SK-N-MC (cell line): ENCODE measurements at places on chromosomes 12 and 14.

DNA sequence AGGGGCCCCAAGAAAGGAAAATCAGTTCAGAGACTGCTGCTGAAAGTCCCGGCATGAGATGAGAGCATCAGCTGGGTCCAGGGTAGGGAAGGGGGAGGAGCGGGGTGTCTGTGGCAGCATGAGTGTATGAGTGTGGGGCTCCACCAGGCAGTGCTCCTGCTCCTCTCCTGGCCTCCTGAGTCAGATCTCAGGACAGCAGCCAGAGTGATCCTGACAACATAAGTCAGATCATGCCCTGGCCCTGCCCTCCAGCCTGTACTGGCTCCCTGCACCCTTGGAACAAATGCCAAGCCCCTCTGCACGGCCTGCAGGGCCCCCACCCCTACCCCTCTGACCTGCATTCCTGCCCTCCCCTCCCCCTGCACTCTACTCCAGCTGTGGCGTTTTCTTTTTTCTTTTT is 24.2 kb upstream of the LRP1-AS start:
- DNase-seq = no peak

DNA sequence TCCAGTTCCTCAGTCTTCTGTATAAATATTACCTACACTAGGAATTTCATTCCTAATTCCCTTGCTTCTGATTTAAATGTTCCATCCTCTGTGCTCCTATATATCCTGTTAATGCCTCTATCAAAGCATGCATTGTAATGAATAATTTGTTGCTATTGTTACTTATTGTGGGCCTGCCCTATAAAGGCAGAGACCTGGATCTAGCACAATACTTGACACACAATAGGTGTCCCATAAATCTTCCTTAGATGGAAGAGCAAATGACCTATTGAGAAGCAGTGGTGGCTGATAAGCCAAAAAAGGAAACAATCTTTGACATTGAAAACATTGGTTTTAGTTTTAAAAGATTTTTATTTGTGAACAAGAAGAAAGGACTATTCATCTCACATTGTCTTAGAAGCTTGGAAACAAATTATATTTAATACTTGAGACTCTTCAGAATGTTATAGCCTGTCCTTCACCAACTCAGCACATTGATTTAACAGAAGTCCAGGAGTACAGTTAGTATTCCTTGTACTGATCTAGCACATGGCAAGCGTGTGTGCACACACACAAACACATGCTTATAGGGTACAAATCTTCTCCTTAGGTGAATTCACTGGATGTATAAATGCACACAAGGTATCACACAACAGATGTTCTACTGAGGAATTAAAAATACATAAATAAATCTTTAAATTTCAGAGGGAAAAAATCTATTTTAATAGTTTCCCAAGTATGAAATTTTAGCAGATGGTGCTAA is 135.9 kb downstream of the DUSP6 start:
- no peak for DNase-seq

DNA sequence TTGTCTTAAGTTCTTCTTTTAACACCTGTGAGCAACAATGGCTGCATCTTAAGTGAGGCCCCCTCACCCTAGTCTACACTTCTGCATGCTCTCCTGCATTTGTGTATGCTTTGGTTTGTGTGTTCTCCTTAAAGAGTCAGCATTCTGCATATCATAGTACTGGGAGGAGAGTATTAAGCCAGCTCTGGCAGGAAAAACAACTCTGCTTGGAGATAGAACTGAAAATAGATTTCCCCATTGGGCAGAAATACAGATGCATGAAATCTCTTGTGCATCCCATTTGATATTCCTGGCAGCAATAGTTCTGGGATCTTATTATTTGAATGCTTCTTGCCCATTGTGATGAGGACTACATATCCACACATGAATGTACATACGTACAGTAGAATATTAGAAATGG is 70.6 kb upstream of the PRICKLE1 start:
- DNase-seq = no peak

DNA sequence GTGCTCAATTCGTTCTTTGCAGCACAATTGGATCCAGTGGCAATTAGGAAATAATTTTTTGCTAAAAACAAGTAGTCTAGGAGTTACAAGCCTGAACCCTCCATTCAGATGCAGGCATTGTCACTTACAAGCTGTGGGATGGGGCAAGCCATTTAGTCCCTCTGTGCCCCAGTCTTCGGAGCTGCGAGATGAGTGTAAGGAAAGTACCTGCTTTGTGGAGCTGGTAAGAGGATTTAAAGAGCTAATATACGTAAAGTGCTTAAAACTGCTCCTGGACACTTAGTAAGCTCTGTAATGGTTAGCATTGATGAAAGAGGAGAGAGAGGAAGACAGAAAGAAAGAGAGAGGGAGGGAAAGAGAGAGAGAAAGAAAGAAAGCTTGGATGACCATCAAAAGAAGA is 112.5 kb downstream of the LGMN start:
- no peak for DNase-seq

GRCh38 chr14:62118461-62118860 is 356.2 kb downstream of the SNAPC1 start:
- DNase-seq = no peak

- no peak for DNase-seq
Observed at GRCh38 chr14:55912344-55912743, 205.9 kb upstream of the PELI2 start.

DNA sequence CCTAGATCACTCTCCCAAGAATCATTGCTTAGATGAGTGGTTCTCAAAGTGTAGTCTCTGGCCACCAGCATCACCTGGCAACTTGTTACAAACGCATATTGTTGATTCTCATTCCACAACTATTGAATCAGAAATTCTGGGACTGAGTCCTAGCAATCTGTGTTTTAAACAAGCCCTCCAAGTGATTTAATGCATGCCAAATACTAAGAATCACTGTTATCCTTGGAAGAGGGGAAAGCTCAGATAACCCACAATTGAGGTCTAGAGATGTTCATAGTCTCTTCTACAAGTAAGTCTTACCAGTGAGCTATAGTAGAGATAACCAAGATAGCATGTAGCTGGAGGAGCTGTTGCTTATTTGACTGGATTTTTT is 666.6 kb downstream of the DIO2 start:
- DNase-seq = no peak

- no peak for DNase-seq
Observed at GRCh38 chr12:105892362-105892910, 246.3 kb downstream of the NUAK1 start.

DNA sequence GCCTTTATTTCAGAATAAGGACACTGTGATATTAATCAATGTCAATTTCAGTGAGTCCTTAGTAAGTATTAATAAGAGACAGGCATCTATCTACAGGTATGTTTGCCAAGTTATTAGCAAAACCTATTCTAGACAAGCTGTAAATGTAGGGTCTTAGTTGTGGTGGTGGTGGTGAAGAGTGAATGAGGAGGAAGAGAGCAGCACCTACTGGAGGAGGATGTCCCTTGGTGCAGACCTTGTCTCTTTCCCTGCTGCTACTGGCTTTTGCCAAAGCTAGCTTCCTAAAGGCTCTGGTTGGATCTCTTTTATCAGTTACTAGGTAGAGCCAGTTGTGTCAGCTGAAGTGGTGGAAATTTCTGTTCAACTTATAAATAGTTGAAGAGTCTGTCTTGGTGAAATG is 304.8 kb upstream of the ATP2B1 start:
- no peak for DNase-seq

GRCh38 chr14:105413544-105413886 is 6.1 kb upstream of the MTA1 start:
- DNase-seq = no peak

GRCh38 chr12:124677552-124678356 is 110.3 kb upstream of the NCOR2 start:
- no peak for DNase-seq

DNA sequence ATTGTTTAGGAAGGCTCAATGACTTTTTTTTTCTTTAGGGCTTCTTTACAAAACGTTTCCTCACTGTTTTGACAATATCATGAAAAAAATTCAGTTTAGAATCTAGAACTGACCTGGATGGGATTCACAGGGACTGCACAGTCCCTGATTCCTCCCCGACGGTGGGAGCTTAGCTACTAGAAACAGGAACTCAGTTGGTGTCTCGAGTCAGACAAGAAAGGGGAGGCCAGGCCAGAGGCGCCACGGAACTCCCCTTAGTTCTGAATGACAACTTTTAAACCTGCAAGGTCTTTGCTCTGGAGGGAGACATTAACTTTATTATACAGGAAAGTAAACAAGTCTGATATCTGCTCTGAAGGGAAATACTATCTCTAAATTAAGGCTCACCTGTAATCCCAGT is 45.4 kb upstream of the SRP54 start:
- no peak for DNase-seq

- no peak for DNase-seq
Observed at GRCh38 chr12:15787778-15788177, 1.4 kb downstream of the EPS8 start.

DNA sequence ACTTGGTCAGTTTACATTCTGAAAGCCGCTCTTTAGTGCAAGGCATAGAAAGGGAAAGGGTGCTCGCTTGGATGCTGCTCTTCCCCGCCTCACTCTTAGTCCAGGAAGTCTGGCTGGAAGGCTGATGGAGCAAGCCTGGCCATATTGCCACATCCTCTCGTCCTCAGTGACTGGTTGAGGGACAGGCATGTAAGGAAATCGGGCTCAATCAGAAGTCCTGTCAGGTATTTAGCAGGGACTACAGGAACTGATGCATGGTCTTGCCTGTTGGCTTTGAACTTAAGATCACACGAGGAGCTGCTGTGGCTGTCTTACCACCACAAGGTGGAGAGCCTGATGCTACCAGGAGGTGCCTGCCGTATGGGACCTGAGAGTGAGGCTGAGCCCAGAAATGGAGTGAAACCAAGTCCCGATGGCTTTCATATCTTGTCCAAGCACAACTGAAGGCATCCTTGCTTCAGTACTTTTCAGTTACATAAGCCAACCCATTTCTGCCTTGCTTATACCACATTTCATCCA is 10.7 kb upstream of the C12orf75 start:
- no peak for DNase-seq

GRCh38 chr14:58430156-58430555 is 2.6 kb downstream of the KIAA0586 start:
- DNase-seq = no peak

DNA sequence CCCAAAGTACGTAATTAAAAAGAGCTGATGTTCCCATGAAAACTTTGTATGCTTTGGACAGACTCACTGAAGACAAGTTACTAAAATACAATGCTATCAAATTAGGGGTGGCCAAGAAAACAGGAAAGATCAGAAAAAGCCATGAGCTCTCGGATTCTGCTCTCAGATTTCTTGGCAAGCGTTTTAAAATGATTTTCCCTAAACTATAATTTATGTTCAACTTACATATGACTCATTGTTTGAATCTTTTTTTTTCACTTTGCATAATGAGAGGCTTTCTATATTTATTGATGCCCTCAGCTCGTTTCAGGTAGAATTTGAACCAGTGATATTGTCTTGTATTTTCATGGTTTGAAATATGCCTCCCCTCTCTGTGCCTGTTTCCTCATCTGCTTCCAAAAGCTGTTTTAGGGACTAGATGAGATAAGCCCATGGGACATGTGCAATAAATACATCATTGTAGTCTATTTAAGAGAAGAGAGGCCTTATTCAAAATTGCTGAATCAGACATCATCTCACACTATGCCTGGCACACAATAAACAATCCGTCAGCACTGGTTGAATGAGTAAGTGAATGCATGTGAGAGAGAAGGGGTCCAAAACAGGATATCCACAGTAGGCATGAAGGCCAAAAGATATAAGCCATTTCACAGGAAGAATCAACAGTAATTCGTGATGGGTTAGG is 4.7 kb upstream of the IPO8 start:
- DNase-seq = no peak

DNA sequence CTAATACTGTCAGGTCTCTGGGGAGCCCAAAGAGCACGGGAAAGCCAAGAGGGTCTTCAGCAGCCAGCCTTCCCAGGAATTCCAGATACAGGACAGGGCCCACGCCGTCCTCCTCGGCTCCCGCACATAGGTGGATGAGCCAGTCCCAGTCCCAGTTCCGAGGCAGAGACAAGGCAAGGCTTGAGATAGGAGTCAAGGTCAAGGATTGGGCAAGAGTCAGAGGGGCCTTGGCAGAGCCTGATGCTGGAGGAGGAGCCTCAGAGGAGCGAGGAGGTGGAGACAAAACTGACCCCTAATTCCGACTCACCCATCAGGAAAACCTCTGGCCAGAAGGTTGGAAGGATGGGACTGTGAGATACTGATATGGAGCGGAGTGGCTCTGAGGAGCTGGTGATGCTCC is 21.0 kb downstream of the KRT80 start:
- no peak for DNase-seq

DNA sequence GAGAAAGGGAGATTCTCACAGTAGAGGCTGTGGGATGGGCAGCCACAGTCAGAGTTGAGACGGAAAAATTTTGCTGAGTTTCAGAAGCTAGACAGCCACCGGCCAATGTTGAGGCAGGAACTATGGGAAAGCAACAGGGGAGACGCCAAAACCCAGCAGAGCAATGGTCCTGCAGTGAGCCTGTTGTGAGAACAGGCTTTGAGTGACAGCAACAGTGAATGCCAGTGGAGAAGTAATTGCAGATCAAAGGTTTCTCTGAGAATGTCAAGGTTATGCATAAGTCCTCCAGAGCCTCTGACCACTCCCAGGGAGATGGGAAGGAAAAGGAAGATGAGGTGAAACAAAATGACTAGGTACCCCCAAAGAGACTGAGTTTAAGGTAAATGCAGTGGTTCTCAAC is 54.2 kb upstream of the DAAM1 start:
- DNase-seq = no peak

DNA sequence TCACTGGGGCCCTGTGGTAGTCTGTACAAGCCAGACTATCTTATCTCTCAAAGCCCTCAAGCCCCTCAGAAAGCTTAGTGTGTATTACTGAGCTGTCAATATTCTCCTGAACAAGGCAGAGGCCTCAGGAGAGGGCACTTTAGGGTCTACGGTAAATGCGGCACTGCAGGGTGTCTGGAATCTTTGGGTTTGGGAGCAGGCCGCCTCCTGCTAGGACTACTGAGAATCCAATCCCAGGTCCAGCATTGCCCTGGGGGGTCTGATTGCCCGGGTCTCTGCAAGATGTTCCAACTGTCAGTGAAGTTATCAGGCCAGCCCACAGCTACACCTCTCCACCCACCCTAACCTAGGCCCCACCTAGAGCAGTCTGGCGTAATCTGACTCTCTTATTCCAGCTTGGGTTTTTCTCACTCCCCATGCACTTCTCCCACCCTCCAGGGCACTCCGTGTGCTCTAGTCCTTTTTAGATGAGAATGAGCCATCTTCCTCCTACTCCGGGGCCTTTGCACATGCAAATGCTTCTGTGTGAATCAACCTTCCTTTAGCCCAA is 4.3 kb upstream of the ZFP36L1 start:
- no peak for DNase-seq

GRCh38 chr12:75944097-75944904 is 87.3 kb downstream of the PHLDA1 start:
- peak; percentile 35 for DNase-seq

GRCh38 chr12:122999986-123000420 is 19.5 kb downstream of the ARL6IP4 start:
- DNase-seq = no peak

- no peak for DNase-seq
Observed at GRCh38 chr12:2944401-2945047, 14.7 kb upstream of the TEAD4 start.

DNA sequence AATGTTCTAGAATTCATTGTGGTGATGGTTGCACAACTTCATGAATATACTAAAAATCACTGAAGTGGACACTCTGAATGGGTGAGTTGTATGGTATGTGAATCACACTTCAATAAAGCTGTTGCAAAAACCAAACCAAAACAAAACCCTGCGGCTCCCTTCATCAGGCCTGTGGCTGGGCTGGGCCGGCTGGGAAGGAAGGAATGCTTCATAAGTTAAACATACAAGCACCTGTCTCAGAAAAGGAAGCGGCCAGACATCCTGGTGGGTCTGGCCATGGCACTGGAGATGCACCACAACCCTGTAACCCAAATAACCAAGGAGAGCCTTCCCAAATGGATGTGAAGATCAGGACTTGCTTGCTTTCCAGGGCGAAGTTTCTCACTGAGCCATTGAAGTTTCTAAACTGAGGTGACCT is 34.9 kb downstream of the TTC7B start:
- DNase-seq = no peak
